HCT116 (cell line): ENCODE measurements at places on chromosomes 2 and 18. TPM values are rescaled to one million over a fixed set of nuclear protein-coding genes. Genes with fewer than 3 reads are reported as not detected.
A peak's percentile ranks its signal among the peaks of the same experiment; 100 is the strongest.

The SAG gene
- total RNA-seq: not detected

The SFXN5 gene
- total RNA-seq: 10.0 TPM

DNA sequence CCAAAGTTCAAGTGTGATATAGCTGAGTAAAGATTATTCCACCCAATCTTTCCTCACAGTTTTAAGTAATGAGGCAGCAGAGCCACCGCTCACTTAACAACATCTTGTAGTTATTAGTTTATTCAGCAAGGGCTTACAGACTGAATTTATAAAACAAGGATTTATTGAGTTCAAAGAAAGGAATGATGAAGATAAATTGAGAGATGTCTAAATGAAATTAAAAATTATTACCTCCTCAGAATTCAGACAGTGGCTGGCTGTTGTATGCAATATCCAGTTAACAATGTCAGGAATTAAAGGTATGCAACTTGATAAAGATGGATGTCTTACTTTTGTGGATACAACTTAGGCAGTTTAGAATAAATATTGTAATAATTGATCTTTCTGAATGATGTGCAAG is 927.3 kb upstream of the CDH2 start:
- H3K4me1 ChIP-seq: no peaks in the 10 kb centered on the region
- H3K27me3 ChIP-seq: no peaks in the 10 kb centered on the region
- no peak overlapping the region for H3K4me3 ChIP-seq
- no peaks in the 10 kb centered on the region for H3K36me3 ChIP-seq
- DNase-seq: no peak

DNA sequence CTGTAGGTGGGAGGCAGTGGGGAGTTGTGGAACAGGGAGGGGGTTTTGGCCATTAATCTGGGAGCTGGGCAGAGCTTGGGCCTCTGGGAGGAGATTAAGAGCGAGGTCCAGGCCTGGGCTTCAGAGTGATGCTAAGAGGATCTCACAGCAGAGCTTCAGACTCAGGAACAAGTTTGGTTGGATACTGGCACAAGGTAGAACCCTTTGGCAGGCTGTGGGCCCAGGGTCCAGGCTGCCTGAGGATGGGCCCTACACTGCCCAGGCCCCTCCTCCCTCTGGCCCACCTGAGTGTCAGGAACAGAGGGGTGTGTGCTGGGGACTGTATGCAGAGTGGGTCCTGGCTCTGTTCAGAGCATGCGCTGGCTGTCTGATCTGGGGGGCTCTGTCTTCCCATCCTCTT is 334.9 kb downstream of the CYP26B1 start:
- no peaks in the 10 kb centered on the region for H3K27me3 ChIP-seq
- H3K27ac ChIP-seq: no peak overlapping the region
- DNase-seq: no peak
- H3K4me3 ChIP-seq: no peak overlapping the region
- no peaks in the 10 kb centered on the region for H3K4me1 ChIP-seq

- H3K4me3 ChIP-seq: no peak overlapping the region
- no peaks in the 10 kb centered on the region for H3K36me3 ChIP-seq
- no peak for DNase-seq
- H3K27ac ChIP-seq: no peak overlapping the region
Measured at GRCh38 chr2:60331115-60331809, 222.2 kb downstream of the BCL11A start.

- H3K27ac ChIP-seq: no peak overlapping the region
- no peaks in the 10 kb centered on the region for H3K36me3 ChIP-seq
- DNase-seq: no peak
- H3K4me3 ChIP-seq: no peak overlapping the region
Measured at GRCh38 chr18:76610012-76610411, 115.0 kb upstream of the ZNF516 start.

DNA sequence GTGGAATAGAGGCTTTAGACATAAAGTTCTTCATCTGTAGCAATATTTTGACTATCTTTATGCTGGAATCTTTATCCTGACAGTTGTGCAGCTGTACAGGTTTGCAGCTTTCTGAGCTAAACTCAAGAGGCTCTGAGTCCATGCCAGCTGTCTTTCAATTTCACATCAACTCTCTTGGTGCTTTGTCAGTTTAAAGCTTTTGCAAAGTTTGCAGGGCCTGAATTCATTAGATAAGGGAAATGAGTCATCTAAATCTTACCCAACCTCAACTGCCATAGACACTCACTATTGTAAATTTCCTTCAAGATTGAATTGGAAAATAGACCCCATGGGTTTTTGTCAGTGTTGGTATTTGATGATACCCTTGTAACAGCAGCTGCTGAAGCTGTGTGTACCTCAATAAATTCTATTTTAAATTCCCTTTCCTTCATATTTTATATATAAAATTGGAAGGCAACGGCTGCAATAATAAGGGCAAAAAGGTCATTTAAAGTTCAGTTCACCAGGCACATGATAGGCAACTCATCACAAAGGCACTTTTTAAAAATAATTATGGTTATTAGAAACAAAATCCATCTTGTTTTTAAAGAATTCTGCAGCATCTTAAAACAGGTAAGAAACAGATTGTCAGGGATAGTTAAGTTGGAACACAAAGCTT is 169.9 kb upstream of the SLC39A10 start:
- no peaks in the 10 kb centered on the region for H3K36me3 ChIP-seq
- H3K4me3 ChIP-seq: no peak overlapping the region
- peaks cover 16% of the 10 kb centered on the region for H3K4me1 ChIP-seq
- DNase-seq: peak; percentile 7
- no peaks in the 10 kb centered on the region for H3K27me3 ChIP-seq

GRCh38 chr18:48673853-48674721 is 135.3 kb downstream of the CTIF start:
- no peak overlapping the region for H3K27ac ChIP-seq
- no peak for DNase-seq
- no peaks in the 10 kb centered on the region for H3K27me3 ChIP-seq
- no peaks in the 10 kb centered on the region for H3K4me1 ChIP-seq
- H3K4me3 ChIP-seq: no peak overlapping the region
- no peaks in the 10 kb centered on the region for H3K36me3 ChIP-seq

- no peaks in the 10 kb centered on the region for H3K27me3 ChIP-seq
- no peaks in the 10 kb centered on the region; the same call in 1 of the 2 replicates for H3K4me1 ChIP-seq
- H3K27ac ChIP-seq: no peak overlapping the region
Measured at GRCh38 chr2:44951714-44952113, 10.2 kb downstream of the SIX3 start.

GRCh38 chr2:129165006-129165405 is 814.5 kb upstream of the RAB6C start:
- no peak for DNase-seq
- H3K27me3 ChIP-seq: peaks cover 28% of the 10 kb centered on the region
- no peak overlapping the region for H3K4me3 ChIP-seq
- no peaks in the 10 kb centered on the region for H3K4me1 ChIP-seq

DNA sequence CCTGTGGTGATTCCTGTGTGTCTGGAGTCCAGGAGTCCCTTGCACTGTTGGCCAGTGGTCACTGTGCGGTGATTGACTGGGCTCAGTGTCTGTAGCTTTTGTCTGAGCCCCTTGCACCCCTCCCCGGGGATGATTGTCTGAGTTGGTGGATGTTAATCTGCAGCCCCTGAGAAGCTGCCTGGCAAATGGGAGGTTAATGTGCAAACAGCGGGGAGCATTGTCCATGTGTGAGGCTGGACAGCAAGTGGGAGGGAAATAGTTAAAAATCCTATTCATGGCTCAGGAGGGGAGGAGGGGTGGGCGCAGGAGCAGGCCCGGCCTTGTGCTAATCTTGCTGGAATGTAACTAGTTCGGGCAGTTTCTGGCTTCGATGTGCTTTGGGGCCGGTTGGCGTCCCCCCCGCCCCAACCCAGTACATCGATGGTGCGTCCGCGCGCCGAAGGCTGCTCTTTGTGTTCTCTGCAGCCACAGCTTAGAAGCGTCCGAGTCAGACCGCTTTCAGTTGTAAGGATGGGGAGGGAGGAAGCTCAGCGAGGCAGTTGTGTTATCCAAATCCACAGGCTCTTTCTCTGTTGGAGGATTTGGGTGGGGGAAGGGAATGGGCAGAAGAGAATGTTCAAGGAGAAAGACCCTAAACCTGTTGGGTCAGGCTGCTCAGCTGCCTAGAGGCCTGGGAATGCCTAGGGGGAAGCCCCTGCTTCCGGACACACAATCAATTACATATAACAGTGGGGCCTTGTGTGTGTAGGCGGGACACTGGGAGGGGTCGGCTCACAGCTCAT is 71.8 kb downstream of the TGOLN2 start:
- H3K4me1 ChIP-seq: peaks cover 10% of the 10 kb centered on the region
- H3K27me3 ChIP-seq: no peaks in the 10 kb centered on the region
- no peak overlapping the region for H3K4me3 ChIP-seq

GRCh38 chr2:63942788-63943187 is 76.4 kb downstream of the VPS54 start:
- no peaks in the 10 kb centered on the region for H3K27me3 ChIP-seq
- H3K36me3 ChIP-seq: 0 out of 2 replicates have a peak, but pooled peaks cover 10% of the 10 kb centered on the region
- no peak overlapping the region for H3K4me3 ChIP-seq
